Heart right ventricle (tissue), 16 donors: ENCODE measurements at places on chromosomes 4 and X.

DNA sequence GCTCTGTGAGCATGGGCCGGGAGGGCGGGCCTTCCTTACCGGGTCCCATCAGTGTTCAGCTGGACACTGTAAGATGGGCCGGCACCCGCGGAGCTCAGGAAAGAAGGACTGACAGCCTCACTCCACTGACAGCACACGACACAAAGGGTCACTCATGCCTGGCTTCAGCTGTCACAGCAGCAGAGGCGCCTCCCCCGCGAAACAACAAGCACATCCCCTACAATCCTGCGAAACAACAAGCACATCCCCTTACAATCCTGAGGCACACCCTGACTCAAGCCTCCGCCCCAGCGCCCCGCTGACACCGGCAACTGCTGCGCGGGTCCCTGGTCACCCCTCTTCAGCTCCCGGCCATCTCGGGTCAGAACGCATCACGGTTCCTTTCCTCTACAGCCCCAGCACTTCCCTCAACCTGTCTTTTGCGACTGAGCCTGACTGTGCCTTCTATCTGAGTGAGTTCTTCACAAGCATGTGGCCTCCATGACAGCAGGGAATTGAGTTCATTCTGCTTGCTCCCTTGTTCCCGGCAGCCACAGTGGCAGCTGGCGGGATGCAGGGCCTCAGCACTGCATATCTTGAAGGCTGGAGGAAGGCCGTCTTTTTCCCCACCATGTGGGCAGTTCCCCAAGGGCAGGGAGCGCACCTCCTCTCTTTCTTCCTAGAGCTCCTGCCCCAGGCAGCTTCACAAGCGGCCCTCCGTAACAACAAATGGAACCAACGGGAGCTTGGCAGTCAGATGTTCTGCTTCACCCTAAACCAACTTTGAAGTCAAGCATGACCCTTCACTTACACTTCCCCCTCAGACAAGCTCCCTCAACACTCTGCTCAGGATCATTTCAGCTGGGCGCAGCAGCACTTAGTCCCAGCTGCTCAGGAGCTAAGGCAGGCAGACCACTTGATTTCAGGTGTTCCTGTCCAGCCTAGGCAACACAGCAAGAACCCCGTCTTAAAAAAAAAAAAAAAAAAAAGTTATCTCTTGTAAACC is 39.6 kb downstream of the SCD5 start:
- no peak for DNase-seq

GRCh38 chrX:11970578-11971359 is 167.5 kb upstream of the FRMPD4 start:
- no peak for DNase-seq

DNA sequence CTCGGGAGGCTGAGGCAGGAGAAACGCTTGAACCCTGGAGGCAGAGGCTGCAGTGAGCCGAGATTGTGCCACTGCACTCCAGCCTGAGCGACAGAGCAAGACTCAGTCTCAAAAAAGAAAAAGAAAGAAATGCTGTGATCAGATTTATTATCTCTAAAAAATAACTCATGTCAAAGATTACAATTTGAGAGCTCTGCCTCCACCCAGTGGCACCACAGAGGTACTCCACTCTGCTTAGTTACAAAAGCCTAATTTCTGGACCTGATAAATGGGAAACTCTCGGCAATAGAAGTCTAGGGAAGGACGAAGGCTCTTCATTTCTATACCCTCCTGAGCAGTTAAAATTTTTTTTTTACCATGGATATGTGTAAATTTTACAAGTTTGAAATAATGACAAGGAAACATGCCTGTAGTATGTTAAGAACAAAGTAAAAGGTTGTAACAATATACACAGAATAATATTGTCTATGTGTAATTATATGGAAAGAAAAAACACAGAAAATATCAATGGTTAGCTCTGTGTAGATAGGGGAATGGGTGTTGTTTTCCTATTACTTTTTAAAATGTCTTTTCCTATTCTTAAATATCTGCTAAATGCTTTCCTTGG is 149.8 kb downstream of the STIM2 start:
- peak; percentile 50 for DNase-seq

GRCh38 chr4:154030746-154031145 is 241.9 kb upstream of the SFRP2 start:
- DNase-seq = no peak

DNA sequence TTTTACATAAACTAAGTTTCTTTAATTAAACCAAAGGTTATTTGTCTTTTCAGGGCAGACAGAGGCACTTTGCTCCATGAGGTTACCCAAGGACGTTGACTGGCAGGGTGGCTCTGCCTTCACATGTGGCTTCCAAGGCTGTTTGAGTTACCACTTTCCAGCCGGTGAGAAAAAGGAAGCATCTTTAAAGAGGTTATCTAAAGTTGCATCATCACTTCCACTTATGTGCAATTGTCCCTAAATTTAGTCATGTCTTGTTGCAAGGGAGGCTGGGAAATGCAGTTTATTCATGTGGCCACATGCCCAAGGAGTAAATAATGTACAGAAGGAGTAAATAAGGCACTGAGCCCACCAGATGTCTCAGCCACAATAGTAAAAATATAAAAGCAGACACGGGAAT is 29.0 kb upstream of the RAP1GDS1 start:
- DNase-seq = no peak

DNA sequence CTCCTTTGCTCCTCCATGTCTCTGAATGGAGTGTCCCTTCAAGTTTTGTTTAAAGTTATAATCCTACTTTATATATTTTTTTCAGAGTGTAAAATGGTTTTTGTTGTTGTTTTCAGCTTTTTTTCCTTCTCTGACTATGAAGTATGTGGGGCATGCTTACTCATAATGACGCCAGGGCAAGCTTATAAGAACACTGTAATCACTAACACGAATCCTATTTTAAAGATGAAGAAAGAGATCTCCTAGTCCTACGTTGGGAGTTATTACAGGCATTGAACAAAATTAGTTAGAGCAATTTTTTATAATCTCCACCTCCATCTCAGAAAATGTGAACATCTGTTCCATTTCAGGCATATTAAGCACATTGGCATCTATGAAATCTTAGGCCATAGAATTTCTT is 268.1 kb upstream of the MAGEB2 start:
- DNase-seq = no peak

DNA sequence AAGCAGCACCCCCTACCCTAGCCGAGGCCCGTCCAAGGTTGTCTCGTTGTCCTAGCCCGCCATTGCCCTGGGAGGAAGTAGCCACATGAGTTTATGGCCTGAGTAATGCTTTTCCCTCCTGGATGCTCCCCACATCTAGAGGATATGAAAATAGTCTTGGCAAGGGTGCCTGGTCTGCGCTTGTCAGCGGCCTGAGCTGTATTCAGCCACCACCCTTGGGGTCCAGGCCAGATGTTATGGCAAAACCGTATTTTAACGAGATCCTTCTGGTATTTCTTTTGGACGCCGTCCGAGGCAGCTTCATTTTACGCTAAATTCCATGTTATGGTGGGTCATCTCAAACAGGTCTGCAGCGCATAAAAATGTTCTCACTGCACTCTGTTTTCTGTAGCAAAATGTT is 89.3 kb downstream of the GPR143 start:
- DNase-seq = no peak

- no peak for DNase-seq
Observed at GRCh38 chr4:95142932-95143331, 385.2 kb downstream of the BMPR1B start.

DNA sequence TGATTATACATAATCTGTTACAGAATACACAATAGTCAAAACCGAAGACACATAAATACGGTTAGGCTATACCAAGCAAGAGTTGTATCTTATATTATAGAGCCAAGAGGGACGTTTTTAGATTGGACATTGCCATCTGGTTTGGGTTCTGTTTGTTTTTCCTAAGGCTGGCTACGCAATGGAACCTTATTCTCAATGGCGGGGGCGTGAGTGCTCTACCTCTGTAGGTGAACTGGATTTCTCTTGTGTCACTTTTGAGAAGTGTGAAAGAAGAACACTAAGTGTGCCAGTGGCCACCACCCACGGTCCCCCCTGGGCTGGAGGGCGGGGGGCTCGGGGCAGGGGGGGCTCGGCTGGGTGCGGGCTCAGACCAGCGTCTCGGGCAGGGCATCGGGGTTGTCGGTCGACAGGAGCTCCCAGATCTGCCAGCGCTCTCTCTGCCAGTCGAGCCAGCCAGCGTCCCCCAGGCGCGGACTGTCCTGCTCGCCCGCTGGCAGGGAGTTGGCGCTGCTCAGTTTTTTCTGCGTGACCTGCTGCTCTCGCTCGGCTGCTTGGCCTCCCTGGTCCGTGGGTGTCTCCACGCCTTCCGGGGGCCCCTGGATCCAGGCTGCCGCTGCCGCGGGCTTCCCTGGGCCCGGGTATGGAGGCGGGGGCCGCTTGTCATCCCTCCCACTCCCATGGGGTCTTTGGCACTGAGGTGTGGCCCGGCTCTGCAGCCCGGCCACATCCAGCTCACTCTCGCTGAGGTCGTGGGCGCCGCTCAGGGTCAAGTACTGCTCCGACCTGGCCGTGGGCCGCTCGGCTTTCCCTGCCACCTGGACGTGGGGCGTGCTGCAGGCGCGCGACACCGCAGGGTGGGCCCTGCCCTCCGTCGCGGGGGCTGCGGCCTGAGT is 27.6 kb downstream of the HCCS start:
- DNase-seq = peak; percentile 9

DNA sequence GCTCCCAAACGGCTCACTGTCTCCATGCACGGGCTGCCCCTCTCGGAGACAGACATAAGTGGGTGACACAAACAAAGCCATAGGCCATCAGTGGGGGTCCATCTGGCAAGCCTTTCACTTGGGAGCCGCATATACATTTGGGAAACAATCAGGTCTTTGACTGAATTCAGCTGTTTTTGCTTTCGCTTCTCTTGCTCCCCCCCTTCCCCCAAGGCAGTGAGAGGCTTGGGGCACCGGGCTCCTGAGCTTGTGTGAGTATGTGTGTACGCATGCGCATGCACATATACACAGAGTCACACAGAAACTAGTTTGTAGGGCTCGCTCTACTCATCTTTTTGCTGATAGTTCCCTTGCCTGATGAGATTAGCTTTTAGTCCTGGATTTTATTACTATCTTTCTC is 284.4 kb downstream of the AFF2 start:
- no peak for DNase-seq

DNA sequence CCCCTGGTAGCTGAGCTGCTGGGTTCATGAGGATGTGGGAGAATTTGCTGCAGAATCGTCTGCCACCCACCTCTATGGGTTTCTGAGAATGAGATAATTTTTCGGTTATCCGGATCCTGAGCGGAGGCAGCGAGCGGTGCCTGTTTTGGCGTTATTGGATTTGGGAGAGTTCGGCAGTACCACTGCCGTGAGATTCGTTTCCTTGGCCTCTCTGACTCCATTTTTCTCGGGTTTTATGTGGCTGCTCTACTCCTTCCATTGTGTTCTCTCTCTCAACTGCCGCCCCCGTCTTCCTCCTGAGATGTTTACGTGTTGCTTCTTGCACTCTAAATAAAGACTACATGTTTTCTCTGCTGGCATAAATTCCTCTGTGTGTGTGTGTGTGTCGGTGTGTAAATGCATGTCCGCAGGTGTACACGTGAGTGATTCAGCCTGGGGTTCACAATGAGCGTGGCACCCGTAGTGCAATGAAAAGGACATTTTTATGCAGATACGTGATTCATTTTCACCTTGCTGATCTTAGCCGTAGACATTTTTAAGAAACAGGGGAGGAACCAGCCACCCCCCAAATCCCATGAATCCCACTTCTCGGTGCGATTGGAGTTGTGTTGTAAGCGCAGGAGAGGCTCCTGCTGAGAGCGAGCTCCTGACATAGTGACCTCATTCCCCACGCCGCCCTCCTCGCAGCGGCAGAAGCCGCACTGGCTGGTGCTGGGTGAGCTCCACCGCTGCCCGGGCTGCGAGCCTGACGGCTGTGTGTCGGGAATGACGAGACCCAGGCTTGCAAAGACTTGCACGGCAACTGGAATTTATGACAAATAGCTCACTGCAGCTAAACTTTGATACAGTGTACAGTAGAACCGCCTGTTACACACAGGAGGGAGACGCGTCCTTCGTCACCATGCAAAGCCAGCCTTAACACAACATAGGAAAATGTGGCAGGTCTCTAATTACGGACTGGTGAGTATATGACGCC is 82.2 kb downstream of the STOX2 start:
- DNase-seq = peak; percentile 61

GRCh38 chr4:83996254-83996653 is 460.3 kb downstream of the GPAT3 start:
- DNase-seq = no peak

- DNase-seq = no peak
Observed at GRCh38 chr4:133000012-133000411, 149.1 kb upstream of the PCDH10 start.

DNA sequence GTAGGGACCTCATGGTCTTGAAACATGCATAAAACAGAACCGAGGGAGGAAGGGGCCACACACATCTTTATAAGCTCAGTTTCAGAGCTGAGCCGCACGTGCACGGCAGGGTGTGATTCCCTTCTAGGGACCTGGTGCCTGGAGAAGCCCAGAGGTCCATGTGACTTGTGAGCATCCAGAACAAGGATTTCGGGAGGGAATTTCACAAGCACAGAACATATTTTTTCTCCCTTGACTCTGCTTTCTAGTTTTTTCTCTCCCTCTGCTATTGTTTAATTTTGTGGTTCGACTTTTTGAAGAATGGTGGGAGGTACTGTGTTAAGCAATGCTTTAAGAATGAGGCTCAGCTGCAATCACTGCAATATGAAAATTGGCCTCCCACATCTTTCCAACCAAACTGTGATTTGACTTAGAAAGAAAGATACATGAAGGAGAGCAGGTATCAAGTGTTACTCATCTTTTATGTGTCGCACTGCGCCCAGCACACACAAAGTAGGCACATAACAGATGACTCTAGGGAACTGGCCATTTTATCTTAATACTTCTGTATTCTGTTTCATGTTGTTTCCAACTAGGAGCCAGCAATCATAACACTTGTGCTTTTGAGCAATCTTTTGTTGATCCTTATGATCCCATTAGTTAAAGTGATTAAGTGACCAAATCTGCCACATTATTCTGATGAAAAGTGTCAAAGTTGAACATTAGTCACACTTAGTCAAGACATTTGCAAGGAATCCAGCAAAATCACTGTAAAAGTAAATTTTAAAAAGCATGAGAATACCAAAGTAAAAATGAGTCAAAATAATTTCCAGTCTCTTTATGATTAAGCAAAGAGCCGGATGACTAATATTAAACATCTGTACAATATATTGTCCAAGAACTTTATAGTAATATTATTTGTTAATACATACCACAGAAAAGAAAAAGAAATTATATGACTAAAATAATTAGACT is 86.4 kb downstream of the SHISA3 start:
- DNase-seq = no peak

DNA sequence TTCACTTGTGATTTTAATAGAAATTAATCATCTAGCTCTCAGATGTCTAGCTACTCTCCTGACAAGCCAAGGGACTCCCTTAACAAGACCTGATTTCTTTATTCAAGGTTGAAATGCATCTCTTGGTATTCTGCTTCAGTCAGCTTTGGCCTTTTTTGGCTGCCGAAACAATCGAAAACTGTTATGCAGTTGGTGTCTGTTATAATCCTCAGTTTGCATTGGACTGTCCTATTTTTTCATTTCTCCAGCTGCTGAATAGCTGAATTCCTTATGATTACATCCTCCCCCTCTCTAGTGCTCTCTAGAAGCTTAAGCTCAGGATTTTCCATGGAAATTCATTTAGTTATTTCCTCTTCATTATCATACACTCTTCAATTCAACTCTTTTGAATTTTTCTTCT is 177.2 kb downstream of the TRIML1 start:
- no peak for DNase-seq

GRCh38 chr4:159284113-159284512 is 181.2 kb downstream of the RAPGEF2 start:
- DNase-seq = no peak
